ENCODE measurements at places on chromosomes 16 and 17.

GRCh38 chr16:1980030-1980769, 1.1 kb downstream of the NOXO1 start:
- DNase-seq: no peak

- DNase-seq: no peak
These were observed 943 bp downstream of the CNTROB start for GRCh38 chr17:7932949-7933348.

GRCh38 chr16:68490829-68491575, 42.7 kb upstream of the SMPD3 start:
- no peak for DNase-seq

- DNase-seq: no peak
These were observed 34.5 kb upstream of the CLEC3A start for GRCh38 chr16:77987810-77988209.

DNA sequence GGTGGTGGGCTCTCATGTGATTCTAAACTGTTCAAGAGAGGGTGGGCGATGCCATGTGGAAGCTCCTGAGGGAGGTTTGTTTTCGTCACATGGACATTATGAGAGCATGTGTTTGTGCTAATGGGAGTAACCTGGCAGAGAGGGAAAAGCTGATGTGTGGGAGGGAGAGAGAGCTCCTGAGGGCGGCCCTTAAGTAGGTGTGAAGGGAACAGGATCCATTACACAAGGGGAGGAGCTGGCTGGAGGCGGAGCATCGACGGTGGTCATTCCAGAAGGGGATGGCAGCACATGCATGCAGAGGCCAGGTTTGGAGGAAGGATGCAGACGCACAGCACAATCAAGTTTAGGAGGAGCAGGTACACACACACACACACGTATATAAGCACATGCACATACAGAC, 197.5 kb downstream of the RPTOR start:
- no peak for DNase-seq

DNA sequence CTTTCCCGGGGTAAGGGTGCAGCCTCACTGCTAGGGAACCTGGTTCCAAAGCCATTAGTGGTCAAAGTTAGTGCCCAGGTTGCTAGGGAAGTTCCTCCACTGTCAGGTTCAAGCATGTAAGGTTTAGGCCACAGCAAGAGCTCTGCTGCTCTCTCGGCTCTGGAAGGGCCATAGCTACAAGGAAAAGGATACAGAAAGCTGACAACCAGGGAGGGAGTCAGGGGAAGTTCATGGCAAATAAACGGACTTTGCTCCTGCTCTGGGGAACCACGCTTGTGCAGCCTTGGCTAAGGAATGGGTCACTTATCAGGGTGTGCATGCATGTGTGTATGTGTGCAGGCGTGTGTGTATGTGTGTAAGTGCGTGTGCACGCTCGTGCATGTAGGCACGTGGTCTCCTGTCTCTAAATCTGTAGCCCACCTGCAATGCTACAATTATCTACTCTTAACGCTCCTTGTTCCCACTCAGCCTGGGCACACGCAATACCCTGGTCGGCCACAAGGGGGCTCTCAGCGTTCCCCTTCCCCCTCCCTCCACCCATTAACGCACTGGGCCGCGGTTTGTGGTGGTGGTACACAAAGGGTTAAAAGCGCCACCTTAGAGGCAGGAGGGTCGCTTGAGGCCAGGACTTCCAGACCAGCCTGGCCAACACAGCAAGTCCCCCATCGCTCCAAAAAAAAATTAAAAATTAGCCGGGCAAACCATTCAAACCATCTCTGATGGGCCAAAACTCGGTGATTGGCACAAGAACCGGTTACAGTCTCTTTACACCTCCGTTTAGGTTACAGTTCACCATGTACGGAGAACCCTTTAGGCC, 48.4 kb upstream of the KDM8 start:
- peak; percentile 67 for DNase-seq

- no peak for DNase-seq
These were observed 32.1 kb downstream of the DNAH17 start for GRCh38 chr17:78544881-78545755.

DNA sequence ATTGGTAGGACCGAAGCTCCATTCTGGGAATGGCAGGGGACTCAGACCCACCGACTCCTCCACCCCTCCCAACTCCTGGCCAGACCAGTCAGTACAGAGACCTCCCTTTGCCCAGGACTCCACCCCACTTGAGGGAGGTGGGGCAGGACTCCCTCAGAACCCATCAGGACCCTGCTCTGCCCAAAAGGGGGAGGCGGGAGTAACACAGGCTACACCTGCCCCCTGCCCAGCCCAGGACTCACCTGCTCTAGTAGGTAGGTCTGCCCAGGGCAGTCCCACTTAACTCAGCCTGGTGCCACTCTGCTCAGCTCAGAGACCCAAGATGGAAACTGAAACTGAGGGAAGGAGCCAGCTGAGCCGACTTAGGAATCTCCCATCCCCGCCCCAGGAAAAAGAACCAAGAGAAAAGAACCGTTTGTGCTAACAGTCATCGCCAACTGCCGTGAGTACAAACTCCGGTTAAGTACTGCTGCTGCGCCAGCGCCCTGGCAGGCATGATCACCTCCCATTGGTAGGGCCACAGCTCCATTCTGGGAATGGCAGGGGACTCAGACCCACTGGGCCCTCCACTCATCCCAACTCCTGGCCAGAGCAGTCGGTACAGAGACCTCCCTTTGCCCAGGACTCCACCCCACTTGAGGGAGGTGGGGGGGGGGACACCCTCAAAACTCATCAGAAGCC, 503 bp downstream of the DHX58 start:
- DNase-seq: no peak

GRCh38 chr16:9152649-9153501, 61.4 kb downstream of the HAPSTR1 start:
- no peak for DNase-seq

GRCh38 chr17:10115536-10115932, 82.9 kb downstream of the GAS7 start:
- DNase-seq: no peak

DNA sequence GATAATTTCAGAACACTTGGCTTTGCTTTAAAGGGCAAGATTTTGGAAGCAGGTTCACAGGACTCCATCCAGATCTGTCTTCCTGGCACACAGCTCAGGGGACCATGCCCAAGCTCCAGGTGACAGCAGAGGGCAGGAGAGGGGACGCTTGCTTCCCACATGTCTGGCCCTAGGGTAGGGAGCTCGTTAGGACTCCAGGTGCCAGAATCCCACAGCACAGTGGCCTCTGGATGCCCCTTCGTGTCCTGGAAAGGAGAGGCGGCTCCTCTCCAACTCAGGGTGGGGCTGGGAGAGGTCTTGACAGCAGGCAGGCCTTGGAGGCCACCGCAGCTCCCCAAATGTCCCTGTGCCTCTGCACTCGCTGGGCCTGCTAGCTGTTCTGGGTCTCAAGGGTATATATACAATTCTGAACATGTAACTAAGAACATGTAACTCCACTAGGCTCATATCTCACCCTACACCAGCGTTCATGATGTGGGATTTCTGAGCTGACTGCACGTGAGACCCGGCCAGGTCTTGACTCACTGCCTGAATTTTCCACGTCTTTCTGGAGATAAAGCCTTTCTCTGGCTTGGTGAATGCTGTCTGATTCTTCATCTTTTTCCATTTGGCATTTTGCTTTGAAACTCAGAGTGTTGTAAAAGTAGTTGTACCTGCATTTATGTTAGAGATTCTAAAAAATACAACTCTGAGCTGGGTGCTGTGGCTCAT, 52.8 kb downstream of the MARCHF10 start:
- no peak for DNase-seq

GRCh38 chr17:72812823-72813222, 279.7 kb downstream of the SLC39A11 start:
- no peak for DNase-seq

- no peak for DNase-seq
These were observed 1.2 kb upstream of the CYB5B start for GRCh38 chr16:69423189-69423588.

DNA sequence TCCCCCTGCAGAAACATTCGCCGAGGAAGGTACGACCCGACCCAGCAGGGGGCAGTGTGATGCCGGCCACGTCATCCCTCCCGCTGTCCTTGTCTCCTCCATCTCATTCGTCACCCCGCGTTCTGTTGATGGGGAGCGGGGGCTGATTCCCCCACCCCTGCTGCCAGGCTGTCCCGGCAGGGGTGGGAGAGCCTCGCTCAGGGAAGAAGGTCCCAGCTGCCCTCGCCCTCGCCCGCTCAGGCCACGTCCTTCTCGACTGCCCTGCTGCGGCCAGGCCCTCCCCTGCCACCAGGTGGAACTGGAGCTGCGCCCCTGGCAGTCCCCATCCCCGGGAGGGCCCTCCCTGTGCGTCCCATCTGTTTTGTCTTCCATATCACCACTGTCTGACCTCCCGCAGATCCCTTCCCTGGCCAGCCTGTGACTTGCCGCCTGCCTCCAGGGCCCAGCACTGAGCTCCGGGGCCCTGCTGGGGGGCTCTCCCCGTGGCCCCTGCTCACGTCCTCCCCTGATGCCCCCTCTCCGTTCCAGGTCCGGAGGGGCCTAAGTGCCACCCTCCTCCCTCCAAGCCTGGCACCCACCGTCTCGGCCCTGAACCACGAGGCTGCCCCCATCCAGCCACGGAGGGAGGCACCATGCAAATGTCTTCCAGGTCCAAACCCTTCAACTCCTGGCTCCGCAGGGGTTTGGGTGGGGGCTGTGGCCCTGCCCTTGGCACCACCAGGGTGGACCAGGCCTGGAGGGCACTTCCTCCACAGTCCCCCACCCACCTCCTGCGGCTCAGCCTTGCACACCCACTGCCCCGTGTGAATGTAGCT, 20.6 kb downstream of the ADAM11 start:
- peak; percentile 76 for DNase-seq

GRCh38 chr17:10398352-10398751, 23.4 kb downstream of the MYH8 start:
- no peak for DNase-seq

GRCh38 chr17:6894206-6894528, 62.6 kb upstream of the TEKT1 start:
- DNase-seq: no peak

DNA sequence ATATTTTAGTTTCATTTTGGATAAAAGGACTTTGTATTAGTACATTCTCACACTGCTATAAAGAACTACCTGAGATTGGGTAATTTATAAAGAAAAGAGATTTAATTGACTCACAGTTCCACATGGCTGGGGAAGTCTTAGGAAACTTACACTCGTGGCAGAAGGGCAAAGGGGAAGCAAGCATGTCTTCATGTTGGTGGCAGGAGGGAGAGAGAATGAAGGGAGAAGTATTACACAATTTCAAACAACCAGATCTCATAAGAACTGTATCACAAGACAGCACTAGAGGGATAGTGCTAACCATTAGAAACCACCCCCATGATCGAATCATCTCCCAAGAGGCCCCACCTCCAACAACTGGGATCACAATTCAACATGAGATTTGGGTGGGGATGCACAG, 142.9 kb downstream of the USP31 start:
- no peak for DNase-seq

GRCh38 chr17:6327007-6327406, 107.9 kb downstream of the AIPL1 start:
- DNase-seq: no peak

- DNase-seq: no peak
These were observed 64.8 kb downstream of the TUBD1 start for GRCh38 chr17:59827721-59828477.

GRCh38 chr16:53111078-53111791, 56.4 kb downstream of the CHD9 start:
- no peak for DNase-seq

- no peak for DNase-seq
These were observed 18.5 kb downstream of the CYTH1 start for GRCh38 chr17:78763561-78763960.
